Uterus (tissue), 4 donors: ENCODE measurements at places on chromosomes 3 and 15. TPM values are rescaled to one million over a fixed set of nuclear protein-coding genes. Genes with fewer than 3 reads are reported as not detected.
A peak's percentile ranks its signal among the peaks of the same experiment; 100 is the strongest.

- peak; percentile 47 for DNase-seq
Measured at GRCh38 chr3:187746442-187747281, 1.4 kb upstream of the BCL6 start.

DNA sequence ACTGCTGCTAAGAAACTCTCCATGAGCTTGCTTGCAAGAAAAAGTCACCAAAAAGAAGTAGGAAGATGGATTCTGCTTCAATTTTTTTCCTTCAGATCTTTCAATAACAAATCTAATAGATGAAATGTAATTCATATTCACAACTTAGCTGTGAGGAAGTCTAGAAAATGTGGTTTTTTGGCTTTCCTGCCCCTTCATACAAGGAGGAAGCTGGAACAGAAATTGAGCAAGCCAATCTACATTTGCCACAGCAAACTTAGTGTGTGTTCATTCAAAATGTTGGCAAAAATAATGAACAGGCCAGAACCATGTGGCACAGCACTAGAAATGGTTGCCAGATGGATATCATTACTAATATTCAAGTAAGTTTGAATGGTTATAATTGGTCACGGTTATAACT lies 93.2 kb upstream of the NEDD4 start:
- DNase-seq: no peak

DNA sequence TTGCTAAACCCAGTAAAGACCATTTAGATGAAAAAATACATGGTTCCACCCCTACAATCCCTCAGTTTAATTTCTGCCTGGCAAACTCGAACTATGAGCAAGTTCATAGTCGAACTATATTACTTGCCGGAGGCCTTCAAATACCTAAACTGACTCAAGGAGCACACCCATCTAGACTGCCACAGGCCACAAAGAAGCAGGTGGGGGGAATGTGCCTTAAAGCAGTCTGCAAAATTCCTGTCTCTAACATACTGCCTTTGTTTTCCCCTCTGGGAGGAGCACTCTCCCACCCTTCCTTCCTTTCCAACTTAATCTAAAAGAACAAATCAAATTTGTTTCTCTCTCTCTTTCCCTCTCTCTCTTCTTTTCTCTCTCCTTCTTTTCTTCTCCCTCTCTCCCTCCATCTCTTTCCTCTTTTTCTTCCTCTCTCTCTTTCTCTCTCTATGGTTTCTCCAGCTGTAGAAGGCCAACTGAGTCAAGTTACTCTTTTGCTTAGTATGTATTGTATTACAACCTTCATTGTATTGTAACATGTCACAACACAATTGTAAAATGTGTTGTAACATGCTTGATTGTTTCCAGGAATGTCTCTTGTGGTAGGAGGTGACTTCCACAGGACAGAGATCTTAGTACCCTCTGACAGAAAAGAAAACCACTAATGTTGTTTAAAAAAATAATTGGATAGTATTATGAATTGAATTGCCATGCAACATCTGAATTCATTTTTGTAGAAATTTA lies 496.3 kb downstream of the ROBO2 start:
- no peak for DNase-seq

GRCh38 chr3:154050216-154050615 lies 71.0 kb upstream of the ARHGEF26 start:
- no peak for DNase-seq

- DNase-seq: no peak
Measured at GRCh38 chr15:38547255-38547997, 17.2 kb downstream of the RASGRP1 start.

The FBLN2 gene
- 39.2 TPM for total RNA-seq

The AMIGO3 gene
- not detected for total RNA-seq

The PLSCR2 gene
- total RNA-seq: not detected
